Esophagus squamous epithelium (tissue), 5 donors: ENCODE measurements at places on chromosomes 11 and 22. TPM values are rescaled to one million over a fixed set of nuclear protein-coding genes. Genes with fewer than 3 reads are reported as not detected.

DNA sequence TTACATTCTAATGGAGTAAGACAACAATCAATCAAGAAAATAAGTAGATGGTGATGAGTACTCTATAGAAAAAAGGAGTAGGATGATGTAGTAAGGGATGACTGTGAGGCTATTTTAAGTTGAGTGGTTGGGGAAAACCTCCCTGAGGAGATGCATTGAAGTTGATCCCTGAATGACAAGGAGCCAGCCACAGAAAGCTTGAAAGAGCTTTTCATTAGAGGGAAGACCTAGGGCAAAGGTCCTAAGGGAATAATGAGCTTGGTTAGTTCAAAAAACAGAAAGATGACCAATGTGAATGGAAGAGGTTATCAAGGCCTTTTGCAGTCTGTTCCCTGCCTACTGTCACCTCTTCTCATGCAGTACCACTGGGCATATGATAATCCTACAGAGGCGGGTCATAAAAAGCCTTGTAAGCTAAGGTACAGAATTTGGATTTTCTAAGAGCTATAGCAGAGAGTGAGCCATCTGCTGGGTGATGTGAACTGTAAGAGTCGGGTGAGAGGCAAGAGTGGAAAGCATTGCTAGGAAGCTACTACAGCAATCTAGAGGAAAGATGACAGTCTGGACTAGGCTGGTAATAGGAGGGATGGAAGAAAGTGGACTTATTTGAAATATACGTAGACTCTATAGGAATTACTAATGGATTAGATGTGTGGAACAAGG is 3.1 kb downstream of the PPP2R1B start:
- DNase-seq, result no peak

Gene GGTLC2
- total RNA-seq, result not detected

DNA sequence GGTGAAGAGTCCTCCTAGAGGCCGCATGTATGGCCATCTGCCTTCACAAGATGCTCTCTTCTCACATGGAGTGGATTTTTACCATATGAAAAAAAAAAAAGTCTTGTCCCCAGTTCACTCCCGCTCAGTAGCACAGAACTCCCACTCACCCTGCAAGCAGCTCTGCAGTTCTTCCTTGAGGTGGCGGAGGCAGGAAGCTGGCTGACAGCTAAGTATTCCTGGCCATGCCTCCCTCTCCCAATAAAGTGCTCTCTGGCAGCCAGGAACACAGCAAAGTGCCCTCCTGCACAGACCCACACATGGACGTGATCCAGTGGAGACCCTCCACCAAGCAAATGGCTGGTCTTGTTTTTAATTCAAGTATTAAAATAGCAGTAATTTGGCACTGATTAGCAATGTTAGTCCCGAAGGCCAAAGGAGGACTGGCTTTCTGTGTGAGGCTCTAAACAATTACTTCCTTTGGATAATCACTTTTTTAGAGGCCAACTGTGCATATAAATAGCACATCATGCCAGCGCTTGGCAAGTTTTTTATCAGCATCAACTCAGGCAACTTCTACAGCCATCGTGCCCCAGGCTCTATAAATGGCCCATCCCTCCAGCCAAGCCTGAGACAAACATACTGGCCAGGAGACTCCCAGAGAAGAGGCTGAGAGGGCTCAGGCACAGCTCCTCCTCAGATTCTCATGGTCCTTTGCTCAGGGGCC is 413.6 kb downstream of the OPCML start:
- no peak for DNase-seq

- no peak for DNase-seq
Observed at GRCh38 chr22:46351767-46352166, 16.3 kb downstream of the TRMU start.

DNA sequence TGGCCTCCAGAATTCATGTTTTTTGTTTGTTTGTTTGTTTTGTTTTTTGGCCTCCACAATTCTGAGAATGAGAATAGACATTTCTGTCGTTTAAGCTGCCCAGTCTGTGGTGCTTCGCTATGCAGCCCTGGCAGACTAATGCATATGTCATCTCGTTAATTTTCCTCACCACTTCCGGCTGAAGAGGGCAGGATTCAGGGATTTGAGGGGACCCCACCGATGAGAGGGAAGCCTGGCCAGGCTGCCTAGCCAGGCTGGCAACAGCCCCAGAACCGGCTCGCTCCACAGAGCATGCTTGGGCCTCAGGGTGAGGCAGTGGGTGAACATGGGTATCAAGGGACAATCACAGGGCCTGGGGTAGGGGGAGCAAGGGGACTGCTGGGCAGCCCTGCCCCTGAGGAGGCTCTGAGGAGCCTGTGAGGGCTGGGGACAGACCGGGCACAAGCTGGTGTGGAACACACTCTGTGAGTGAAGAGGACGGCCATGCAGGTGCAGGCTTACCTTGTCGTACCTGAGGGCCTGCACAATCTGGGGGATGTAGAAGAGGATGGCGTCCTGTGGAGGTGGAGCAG is 47.8 kb upstream of the SERPIND1 start:
- no peak for DNase-seq

Gene TMEM80
- total RNA-seq, result 16.1 TPM

- DNase-seq, result no peak
Observed at GRCh38 chr22:34845391-34845790, 220.6 kb upstream of the ISX start.

Gene OR56A3
- total RNA-seq, result not detected

GRCh38 chr22:27113211-27113635 is 455.8 kb downstream of the MIAT start:
- no peak for DNase-seq

DNA sequence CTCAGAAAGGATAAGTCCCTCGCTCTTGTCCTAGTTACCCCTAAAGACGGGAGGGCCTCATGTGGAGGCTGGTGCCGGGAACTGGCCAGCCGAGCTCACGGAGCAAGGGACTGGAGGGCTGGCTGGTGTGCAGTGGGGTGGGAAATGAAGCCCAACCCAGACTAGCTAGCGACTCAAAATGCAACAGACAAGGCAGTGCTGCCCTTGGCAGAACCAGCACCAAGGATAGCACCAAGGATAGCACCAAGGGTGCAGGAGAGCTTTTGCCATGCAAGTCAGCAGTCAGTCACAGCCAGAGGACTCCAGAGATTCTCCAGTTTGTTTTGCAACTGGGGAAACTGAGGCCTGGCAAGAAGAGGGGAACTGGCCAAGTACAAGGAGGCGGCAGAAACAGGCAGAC is 6.5 kb upstream of the BATF2 start:
- DNase-seq, result no peak

DNA sequence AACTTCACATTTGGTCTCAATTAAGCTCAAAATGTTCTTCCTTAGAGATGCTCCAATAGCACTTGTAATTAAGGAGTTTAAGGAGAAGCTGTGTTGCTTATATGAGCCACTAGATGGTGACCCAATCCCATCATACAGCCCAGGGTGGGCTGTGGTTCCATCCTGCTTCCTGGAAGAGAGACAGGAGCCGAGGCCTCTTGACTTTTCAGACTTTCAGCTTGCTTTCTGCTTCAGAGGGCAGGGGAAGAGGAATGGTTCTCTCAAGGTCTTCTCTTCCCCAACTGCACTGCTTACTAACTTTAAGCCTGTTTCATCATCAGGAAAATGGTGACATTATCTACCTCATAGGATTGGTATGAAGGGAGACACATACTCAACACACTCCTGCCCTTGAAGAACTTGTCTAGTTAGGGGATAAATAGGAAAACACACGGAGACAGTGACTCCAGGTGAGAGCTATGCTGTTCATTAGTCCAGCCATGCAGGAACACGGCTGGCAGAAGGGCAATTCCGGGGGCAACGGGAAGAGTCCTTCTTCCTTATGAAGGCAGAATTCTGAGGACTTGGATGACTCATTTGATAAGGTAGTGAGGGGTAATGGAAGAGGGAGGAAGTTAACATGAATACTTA is 20.1 kb downstream of the TMEM218 start:
- no peak for DNase-seq

DNA sequence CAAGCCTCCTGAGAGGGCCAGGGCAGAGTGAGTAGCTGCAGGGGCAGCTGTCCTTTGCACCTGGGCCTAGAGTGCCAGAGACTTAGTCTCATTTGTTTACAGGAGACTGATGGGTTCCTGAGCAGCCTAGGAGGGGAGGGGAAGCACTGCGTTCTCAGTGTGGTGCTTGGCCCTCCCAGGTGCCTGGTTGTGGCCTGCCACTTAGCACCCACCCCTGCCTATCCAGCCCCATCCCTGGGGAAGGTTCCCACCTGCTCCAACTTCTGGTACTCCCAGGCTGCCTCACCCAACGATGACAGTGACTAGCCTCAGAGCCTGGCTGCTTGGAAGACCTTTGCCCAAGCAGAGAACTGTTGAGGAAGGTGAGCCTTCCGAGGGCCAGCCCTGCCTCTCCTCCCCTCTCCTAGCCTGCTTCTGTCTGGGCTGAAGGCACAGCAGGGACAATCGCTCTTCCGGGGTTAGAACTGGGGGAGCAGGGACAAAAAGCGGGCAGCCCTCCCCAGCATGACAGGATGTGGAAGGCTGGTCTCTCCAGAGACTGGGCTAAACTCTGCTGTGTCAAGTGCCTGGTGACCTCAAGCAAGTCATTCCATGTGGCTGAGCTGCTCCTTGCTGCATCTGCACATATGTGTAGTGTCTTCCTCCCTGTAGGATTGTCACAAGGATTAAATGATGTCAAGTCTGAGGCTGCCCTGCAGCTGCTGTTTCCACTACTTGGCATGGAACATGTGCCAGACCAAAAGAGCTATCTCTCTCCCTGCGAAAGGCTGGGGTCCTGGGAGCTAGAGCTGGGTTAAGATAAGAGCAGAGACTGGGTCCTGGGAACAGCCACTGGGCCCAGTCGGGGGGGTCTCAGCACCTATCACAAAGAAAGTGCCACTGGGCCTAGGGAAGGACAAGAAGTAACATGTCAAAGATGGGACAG is 9.9 kb downstream of the KCNQ1OT1 start:
- no peak for DNase-seq

GRCh38 chr11:3959015-3959902 is 103.8 kb downstream of the STIM1 start:
- no peak for DNase-seq

DNA sequence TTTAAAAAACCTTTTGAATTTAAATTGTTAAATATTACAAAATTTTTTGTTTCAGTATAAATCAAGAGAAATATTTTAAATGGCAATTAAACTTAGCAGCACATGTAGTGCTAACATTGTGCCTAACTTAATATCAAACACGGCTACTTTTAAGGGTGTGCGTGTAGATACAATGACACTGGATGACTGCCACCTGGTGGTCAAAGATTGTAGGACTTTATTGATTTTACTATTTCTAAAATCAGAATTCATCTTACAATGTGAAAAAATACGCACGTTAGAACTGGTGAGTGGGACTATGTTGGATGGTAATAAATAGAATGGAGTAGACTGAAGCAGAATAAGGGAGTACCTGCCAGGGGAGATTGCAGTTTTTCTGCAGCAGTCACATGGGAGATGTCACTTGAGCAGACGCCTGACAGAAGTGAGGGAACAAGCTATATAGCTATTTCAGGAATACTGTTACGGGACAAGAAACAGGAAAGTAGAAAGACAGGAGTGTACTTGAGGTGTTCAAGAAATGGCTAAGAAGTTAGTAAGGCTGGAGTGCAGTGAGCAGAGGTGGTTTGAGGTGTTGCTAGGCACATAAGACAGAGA is 52.9 kb downstream of the UVRAG start:
- no peak for DNase-seq

GRCh38 chr11:93791493-93791892 is 7.4 kb downstream of the MED17 start:
- no peak for DNase-seq

- no peak for DNase-seq
Observed at GRCh38 chr11:30960387-30960992, 374.3 kb upstream of the MPPED2 start.

GRCh38 chr11:114291842-114292680 is 4.1 kb upstream of the NNMT start:
- no peak for DNase-seq

DNA sequence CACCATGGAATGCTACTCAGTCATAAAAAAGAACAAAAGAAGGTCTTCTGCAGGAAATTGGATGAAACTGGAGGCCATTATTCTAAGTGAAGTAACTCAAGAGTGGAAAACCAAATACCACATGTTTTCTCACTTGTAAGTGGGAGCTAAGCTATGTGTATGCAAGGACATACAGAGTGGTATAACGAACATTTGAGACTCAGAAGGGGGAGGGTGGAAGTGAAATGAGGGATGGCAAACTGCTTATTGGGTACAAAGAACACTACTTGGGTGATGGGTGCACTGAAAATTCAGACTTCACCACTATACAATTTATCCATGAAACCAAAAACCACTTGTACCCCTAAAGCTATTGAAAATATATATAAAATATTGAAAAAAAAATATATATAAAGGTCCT is 13.4 kb upstream of the CAT start:
- DNase-seq, result no peak

GRCh38 chr11:1574238-1574932 is 2.3 kb upstream of the DUSP8 start:
- no peak for DNase-seq

DNA sequence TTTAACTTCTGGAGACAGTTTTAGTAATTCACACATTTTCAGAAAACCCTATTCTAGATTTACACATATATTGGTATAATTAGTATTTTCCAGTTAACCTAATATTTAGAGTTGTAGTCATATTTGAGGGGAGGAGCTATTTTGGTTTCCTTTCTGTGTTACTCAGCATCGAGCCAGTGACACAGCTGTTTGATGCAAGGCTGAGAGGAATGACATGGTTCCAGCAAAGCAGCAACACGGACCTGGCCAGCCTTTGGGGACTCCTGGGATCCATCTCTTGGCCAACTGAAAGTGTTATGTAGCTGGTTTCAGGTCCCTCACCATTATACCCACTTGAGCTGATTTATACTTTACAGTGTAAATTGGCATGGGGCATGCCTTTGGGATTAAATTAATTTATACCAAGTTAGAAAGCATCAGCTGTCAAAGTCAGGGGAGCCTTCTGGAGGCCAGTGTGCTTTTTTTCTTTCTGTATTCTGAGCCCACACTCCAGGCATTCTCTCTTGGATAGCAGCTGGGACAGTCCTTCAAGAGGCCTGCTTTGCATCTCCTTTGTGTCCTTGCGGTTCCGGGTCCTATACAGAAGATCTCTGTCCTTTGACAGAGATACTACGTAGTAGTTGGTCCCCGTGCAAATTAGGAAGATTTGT is 91.3 kb upstream of the SLC25A18 start:
- DNase-seq, result no peak

- no peak for DNase-seq
Observed at GRCh38 chr11:134819041-134819440, 407.0 kb upstream of the B3GAT1 start.

GRCh38 chr11:5304046-5304445 is 2.3 kb upstream of the OR51B4 start:
- DNase-seq, result no peak

GRCh38 chr22:19708321-19709011 is 5.8 kb upstream of the SEPTIN5 start:
- DNase-seq, result no peak
